GM19239 (cell line): ENCODE measurements at places on chromosomes 12 and 14.
A peak's percentile ranks its signal among the peaks of the same experiment; 100 is the strongest.

DNA sequence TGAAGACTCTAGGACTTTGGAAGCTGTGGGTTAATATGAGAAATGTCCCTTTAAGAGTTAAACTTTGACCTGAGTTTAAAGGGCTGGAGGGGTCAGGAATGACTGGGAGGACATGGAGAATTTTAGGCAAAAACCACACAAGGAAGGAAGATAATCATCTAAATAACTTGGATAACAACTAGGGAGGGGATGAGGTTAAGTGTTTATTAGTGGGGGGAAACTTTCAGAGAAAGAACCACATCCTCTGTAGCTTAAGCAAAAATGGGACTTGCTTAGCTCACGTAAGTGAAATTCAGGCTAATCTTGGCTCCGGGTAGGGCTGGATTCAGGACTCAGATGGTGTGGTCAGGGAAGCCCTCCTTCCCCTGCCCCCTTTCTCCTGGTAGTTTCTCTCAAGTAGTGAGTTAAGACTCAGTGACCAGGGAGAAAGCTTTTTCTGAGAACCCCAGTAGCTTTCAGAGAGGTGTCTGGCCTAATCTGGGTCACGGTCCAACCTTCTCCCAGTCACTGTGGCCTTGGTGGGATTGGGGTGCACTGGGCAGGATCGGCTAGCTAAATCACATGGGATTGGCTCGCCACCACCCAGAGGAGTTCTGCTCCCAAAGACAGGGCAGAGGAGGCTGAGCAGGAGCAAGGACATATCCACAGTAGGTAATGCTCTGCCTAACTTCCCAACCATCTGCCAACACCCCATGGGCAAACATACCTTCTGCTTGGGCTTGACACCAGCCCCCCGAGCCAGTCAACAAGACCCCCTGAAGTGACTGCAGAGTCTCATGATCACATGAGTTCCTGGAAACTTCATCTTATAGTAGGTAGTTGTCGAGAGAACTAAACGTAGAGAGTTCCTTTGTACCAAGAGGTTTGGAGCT, 52.8 kb downstream of the ARF6 start:
- DNase-seq = no peak

DNA sequence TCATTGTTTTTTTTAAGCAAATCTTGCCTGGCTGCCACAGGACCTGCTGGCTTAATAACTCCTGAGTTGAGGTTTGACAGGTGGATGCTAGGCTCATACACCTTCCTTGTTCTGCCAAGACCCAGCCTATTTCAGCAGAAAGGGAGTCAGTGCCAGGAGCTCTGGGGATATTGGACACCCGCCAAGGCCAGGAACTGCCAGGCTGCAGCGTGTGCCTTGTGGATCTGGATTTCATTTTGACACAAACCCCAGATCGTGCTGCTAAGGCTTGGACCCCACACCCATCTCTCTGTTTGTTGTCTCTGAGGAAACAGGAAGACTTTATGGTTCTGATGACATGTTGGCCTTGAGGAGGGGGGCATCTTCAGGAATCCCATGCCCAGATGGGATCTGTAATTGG, 44.4 kb upstream of the PRIMA1 start:
- DNase-seq = no peak

GRCh38 chr12:94025068-94025467, 123.3 kb upstream of the PLXNC1 start:
- no peak for DNase-seq

GRCh38 chr12:75996861-75997447, 34.6 kb downstream of the PHLDA1 start:
- no peak for DNase-seq

DNA sequence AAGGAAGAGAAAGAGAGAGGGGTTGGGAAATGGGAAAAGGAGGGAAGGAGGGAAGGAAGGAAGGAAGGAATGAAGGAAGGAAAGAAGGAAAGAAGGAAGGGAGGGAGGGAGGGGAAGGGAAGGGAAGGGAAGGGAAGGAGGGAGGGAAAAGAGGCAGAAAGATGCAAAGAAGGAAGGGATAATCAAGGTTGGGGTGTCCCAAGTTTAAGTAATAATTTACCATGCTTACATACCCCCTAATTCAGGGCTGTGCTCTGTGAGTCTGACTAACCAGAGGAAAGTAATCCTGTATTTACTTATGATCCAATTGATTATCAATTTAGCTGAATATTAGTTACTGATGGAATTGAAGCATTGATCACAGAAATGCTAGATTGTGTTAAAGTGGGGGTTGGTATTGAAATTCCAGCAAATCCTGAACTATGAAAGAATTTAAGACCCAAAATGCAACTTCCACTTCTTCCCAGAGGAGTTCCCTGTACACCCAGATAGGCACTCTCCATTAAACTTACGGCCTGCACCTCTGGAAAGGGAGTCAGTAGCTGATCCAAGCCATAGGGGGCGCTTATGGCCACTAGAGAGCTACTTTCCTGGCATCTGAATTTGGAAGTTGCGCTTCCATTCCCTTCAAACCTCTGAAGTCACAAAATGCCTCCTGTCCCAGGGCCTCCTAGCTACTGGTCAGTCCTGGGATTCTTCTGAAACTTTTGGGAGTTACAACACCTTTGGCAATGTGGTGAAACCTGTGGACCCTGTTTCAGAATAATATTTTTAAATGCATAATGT, 162.7 kb upstream of the PWP1 start:
- no peak for DNase-seq

GRCh38 chr12:52813885-52814709, at the start of gene KRT4:
KRT4 (minus strand) TSS chr12:52814116; CDS start chr12:52814058, 58 bp downstream.
- DNase-seq = no peak

GRCh38 chr14:89767861-89768268, 186.7 kb downstream of the EFCAB11 start:
- peak; percentile 31 for DNase-seq

DNA sequence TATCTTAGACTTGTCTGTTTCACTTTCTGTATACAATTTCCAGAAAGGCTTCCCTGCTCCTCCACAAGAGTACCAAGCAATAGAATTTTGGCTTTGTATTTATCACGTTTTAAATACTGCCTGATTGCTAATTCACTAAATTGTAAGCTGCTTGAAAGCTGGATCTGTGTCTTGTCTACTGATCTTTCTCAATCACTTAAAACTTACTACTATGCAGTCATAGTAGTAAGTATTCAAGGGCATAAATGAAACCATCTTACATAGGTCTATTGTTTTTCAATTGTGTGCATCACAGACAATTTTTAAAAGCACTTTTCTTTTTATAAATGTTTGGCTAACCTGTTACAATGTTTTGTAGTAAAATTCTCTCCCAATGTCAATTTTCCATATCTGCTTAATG, 1.2 kb upstream of the GLIPR1L2 start:
- DNase-seq = no peak

- DNase-seq = no peak
Measured at GRCh38 chr14:84770030-84770429, 759.9 kb upstream of the FLRT2 start.

GRCh38 chr14:100434911-100435438, 111.8 kb downstream of the SLC25A47 start:
- no peak for DNase-seq
